ENCODE measurements at places on chromosomes 13 and 19.

- DNase-seq: no peak
Observed at GRCh38 chr13:73497430-73497829, 438.6 kb downstream of the KLF5 start.

GRCh38 chr13:21326155-21327031 is 132.7 kb downstream of the ZDHHC20 start:
- no peak for DNase-seq

DNA sequence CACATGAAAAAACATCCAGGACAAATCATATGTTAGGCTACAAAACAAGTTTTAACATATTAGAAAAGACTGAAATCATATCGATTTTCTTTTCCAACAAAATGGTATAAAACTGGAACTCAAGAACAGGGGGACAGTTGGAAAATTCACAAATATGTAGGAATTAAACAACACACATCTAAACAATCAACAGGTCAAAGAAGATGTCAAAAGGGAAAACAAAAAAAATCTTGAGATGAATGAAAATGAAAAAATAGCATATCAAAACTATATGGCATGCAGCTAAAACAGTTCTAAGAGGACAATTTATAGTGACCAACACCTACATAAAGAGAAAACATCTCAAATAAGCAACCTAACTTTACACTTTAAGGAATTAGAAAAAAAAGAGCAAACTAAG is 585.3 kb downstream of the UQCRFS1 start:
- no peak for DNase-seq

DNA sequence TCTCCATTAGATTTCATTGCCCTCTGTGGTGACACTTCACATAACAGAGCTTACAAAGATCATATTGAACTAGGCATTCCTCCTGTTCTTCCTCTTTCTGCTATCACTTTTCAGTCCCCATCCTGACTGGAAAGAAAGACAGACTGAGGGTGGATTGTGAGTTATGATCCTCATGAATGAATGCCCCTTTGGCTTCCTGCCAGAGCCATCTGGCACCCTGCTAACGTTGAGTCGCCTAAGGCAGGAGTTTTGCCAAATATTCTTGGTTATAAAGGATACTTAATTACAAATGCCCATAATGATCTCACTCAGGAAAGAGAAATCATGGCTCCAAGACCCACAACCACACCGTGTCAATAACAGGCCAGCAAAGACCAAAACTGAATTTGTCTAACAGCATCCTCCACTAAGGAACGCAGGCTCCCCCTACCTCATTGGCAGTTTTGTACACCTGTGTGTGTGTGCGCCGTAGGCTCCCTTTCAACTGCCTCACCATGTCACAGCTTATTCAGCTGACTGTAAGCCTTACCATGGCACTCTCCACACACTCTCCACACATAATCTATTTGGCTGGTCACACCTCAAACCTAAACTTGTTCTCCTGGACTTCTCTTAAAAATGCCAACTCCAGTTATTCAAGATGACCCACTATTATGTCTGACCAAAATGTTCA is 15.5 kb downstream of the ZNF211 start:
- DNase-seq: peak; percentile 42

DNA sequence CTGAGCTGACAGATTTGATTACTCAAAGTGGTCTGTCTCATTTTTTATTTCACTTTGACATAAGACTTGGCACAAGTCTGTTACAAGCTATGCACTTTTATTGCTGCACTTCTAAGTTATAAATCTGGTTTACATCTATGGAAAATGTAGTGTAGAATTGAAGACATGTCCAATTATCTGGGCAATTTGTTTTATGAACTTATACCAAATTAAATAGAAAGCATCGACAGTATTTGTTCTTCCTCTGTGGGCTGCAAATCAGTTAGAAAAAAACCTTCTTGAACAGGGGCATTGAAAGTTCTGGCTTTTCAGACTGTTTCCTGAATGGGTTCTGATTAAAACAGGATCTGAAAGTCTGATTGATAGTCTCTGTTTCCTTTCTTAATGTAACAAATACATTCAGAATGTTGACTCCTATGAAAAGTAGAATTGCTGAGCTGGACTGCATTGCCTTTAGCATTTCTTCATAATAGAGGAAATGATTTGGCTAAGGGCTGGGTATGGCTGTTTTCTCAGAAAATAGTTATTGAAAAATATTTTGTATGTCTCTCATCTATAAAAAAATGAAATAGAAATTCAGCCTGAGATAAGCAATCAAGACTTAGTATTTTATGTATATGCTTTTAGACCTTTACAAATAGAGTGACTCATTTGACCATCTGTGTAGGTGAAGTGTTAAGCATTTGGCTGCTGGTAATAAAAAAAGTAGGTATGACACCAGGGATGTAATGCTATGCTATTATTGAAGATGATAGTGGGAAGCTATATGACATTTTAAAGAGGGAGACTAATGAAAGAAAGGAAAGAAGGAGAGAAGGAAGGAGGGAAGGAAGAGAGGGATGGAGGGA is 210.9 kb upstream of the SPRY2 start:
- DNase-seq: peak; percentile 79

DNA sequence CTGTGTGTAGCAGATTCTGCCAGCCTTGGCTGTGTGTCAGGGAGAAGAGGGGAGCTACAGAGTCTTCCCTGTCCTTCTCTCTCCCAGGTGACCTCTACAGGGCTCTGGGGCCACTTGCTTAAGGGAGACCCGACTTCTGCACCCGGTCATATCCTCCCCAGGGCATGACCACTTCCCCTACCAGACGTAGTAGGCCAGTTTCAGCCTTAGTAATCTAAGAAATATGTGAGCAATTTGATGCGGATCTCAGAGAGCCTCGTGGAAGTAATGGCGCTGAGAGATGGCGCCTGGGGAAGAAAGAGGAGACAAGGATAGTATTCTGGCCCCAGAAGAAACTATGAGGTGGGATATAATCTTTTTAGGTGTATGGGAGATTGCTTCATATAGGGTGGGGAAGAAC is 41.9 kb downstream of the NFIX start:
- DNase-seq: no peak

DNA sequence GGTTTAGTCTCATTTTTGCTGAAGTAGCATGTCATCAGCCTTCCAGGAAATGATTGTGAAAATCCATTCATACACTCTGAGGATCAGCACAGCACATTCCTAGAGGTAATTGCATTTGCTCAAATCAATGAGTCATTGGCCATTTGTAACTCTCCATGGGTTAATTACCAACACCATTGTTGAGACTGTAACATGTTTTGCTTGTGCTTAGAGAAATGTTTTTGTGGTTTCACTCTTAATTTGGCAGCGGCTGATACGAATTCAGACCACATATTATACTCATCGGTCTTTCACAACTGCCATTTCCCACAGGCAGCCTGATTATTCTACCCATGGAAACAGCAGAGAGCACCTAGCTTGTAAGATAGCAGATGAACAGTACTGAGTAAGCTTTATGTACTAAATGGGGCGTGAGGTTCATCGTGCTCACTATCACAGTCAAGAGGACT is 110.3 kb downstream of the NHLRC3 start:
- DNase-seq: peak; percentile 96

DNA sequence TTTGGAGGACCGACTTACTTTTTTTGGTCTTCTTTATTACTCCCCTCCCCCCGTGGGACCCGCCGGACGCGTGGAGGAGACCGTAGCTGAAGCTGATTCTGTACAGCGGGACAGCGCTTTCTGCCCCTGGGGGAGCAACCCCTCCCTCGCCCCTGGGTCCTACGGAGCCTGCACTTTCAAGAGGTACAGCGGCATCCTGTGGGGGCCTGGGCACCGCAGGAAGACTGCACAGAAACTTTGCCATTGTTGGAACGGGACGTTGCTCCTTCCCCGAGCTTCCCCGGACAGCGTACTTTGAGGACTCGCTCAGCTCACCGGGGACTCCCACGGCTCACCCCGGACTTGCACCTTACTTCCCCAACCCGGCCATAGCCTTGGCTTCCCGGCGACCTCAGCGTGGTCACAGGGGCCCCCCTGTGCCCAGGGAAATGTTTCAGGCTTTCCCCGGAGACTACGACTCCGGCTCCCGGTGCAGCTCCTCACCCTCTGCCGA is 409 bp downstream of the FOSB start:
- peak; percentile 33 for DNase-seq

GRCh38 chr13:80408270-80408669 is 67.3 kb upstream of the SPRY2 start:
- DNase-seq: peak; percentile 9

GRCh38 chr13:31739226-31739625 is at the start of gene RXFP2:
Gene RXFP2 (plus strand): TSS chr13:31739526. CDS start chr13:31739613, 87 bp downstream.
- no peak for DNase-seq

GRCh38 chr13:71522941-71523526 is 344.0 kb downstream of the DACH1 start:
- DNase-seq: no peak

GRCh38 chr13:97261254-97262005 is 39.3 kb downstream of the MBNL2 start:
- DNase-seq: no peak

- no peak for DNase-seq
Observed at GRCh38 chr13:75216038-75216437, 265.9 kb downstream of the TBC1D4 start.
